ENCODE measurements at places on chromosomes 7 and 10. TPM values are rescaled to one million over a fixed set of nuclear protein-coding genes. Genes with fewer than 3 reads are reported as not detected.

WNT8B gene
- not detected for total RNA-seq

ITIH5 gene
- total RNA-seq, result 0.08 TPM

ERVW-1 gene
- not detected for total RNA-seq

BMPER gene
- 11.0 TPM for total RNA-seq

CRTAC1 gene
- 1.7 TPM for total RNA-seq

SCIN gene
- total RNA-seq, result 0.37 TPM

SLC18A3 gene
- total RNA-seq, result not detected

ADRA2A gene
- total RNA-seq, result 0.07 TPM

ODAD2 gene
- 0.27 TPM for total RNA-seq

UCN3 gene
- not detected for total RNA-seq

AKR1C8 gene
- not detected for total RNA-seq

CCDC136 gene
- total RNA-seq, result 2.2 TPM

CFAP46 gene
- total RNA-seq, result 1.0 TPM

STAMBPL1 gene
- total RNA-seq, result 35.9 TPM

AMPH gene
- total RNA-seq, result 0.12 TPM

PTPN12 gene
- 49.8 TPM for total RNA-seq

TEX47 gene
- not detected for total RNA-seq

OR2F2 gene
- total RNA-seq, result not detected

PRLHR gene
- not detected for total RNA-seq

IFIT2 gene
- total RNA-seq, result 4.9 TPM

HOXA10 gene
- total RNA-seq, result 9.0 TPM

UROS gene
- total RNA-seq, result 60.7 TPM

CCDC71L gene
- total RNA-seq, result 14.4 TPM

RGR gene
- total RNA-seq, result not detected

GSTO2 gene
- total RNA-seq, result 1.4 TPM

SFTPA1 gene
- total RNA-seq, result not detected

CDNF gene
- 2.4 TPM for total RNA-seq

PKD2L1 gene
- not detected for total RNA-seq

SRGN gene
- total RNA-seq, result 63.6 TPM

TUBAL3 gene
- 0.49 TPM for total RNA-seq

PNLIPRP3 gene
- total RNA-seq, result not detected

ZP3 gene
- 20.0 TPM for total RNA-seq

MARVELD1 gene
- 37.2 TPM for total RNA-seq

GRM3 gene
- total RNA-seq, result not detected

AASS gene
- not detected for total RNA-seq

CXCL12 gene
- 0.13 TPM for total RNA-seq

SPDYE2B gene
- total RNA-seq, result not detected

MEOX2 gene
- not detected for total RNA-seq

SKIDA1 gene
- total RNA-seq, result 1.6 TPM

MUC3A gene
- total RNA-seq, result 12.7 TPM

PTF1A gene
- not detected for total RNA-seq

CYP26C1 gene
- total RNA-seq, result not detected

CCZ1B gene
- 22.3 TPM for total RNA-seq

GRM8 gene
- total RNA-seq, result not detected

INMT gene
- total RNA-seq, result not detected

CYP2C18 gene
- total RNA-seq, result 0.07 TPM

KMT2E gene
- total RNA-seq, result 16.9 TPM

ADAP1 gene
- 4.3 TPM for total RNA-seq

MGAM2 gene
- total RNA-seq, result 0.02 TPM

ZCWPW1 gene
- 1.7 TPM for total RNA-seq

FAM237B gene
- total RNA-seq, result not detected

XRCC2 gene
- 3.9 TPM for total RNA-seq

C10orf62 gene
- total RNA-seq, result 0.12 TPM

ZNHIT1 gene
- 90.9 TPM for total RNA-seq
